Skeletal muscle cell (primary cell): ENCODE measurements at places on chromosomes 12 and 14.

- DNase-seq = no peak
Observed at GRCh38 chr12:22881878-22882385, 257.0 kb downstream of the ETNK1 start.

- no peak for DNase-seq
Observed at GRCh38 chr14:35250319-35250718, 41.9 kb upstream of the PSMA6 start.

DNA sequence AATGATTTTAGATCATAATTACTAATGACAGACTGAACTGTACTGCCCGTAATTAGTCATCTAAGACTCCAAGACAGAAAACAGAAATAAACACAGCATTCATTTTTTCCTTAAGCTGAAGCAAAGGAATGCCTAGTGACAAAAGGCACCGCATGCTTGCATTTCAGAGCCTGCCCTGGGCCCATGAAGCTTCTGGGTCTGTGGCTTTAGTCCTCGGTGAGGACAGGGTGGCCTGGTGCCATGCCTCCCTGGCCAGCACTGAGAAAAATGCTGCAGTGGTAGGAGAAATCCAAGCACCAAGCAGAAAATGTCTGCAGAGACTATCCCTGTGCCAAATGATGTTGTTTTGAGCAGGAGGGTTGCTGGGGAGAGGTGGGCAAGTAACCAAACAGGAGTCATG is 171.6 kb downstream of the CALM1 start:
- DNase-seq = no peak

- DNase-seq = no peak
Observed at GRCh38 chr14:100083706-100084105, 18.5 kb downstream of the EVL start.

DNA sequence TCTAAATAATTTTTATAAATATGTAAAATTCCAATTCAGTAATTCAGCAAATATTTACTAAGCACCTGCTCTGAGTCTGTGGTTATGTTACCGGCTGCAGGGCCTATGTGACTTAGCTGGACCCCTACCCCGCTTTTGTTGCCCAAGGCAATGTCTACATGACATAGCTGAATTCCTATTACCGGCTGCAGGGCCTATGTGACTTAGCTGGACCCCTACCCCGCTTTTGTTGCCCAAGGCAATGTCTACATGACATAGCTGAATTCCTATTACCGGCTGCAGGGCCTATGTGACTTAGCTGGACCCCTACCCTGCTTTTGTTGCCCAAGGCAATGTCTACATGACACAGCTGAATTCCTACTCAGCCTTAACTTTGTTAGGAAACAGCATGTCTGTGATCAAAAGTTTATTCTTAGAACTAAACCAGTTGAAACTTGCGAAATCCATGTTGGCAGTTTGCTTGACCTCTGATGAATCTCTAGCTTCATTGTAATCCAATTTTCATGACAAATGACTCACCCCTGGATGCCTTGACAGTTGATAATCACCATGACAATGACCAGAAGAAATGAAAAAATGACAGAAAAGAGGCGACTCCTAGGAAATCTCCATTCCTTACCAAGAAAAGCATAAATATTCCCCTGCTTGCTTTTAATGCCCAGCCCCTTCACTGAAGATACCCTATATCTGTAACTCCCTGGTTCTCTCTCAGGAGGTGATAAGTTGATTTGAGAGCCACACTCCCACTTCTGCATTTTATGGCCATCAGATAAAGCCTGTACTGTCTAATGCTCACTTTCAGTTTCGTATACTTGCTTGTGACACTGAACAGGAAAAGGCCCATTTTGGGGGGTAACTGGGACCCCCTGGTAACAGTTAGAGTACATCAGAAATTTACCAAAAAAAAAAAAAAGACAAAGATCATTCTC is 148.4 kb upstream of the SYT10 start:
- DNase-seq = peak; percentile 76

DNA sequence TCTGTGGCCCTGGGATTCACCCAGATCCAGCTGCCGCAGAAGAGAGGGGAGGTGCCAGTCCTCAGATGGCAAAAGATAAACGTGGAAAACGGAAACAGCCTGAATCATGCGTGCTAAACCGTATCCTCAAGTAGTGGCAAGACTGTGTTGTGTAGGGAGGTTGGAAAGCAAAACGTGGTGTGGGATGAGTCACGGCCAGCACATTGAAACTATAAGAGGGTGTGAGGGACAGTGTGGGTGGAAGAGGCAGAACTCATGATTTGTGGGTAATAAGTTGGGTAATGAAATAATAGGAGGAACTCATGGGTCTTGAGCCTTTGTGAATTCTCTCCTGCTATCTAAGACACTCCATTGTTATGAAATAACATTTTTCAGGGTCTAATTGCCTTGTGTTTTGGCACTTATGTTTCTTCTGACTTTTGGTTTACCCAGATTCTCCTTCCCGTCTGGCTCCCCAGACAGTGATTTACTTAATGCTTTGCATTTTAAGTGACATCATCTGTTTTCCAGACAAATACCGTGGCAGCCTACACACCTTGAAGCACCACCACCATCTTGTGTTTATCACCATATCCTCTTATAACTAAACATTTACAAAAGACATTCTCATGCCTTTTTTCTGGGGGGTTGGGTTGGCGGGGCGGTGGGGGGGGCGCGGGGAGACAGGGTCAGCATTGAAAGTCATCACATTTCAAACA is 62.3 kb upstream of the PTCSC3 start:
- peak; percentile 34 for DNase-seq

DNA sequence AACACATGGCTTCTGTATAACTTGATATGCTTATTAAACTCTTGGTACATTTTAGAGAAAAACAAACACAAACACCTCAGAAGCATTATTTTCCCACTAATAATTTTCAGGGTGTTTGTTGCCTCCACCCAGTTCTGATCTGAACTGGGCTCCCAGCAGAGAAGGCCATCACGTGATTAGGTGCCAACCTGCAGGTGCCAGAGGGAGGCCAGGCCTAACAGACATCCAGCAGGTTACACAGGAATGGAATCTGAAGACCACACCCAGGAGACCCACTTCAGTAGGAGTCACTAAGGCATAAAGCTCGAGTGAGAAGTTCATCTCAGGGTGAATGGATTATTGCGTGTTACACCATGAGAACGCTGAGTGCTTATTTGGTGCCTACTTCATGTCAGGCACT is 8.9 kb downstream of the SLC6A12 start:
- no peak for DNase-seq

GRCh38 chr12:25734529-25735180 is 181.6 kb upstream of the LMNTD1 start:
- no peak for DNase-seq

DNA sequence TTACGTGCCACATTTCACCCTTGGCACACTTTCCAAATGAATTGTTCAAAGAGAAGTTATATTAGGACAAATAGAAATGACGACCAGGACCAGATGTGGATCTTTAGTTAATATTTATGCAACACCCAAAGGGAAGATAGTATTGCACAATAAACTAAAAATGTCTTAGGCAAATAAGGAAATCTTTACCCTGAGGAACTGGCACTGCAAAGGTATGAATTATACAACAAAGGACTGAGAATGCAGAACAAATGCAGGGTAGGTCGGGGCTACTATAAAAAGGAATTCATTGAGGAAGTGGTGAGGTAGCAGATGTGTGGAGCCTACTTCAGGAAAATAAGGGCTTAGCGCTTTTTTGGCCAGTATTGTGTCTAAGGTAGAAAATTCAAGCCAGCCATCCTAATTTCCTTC is 3.9 kb upstream of the TMTC2 start:
- DNase-seq = no peak

- no peak for DNase-seq
Observed at GRCh38 chr12:6042446-6042845, 82.0 kb downstream of the VWF start.

DNA sequence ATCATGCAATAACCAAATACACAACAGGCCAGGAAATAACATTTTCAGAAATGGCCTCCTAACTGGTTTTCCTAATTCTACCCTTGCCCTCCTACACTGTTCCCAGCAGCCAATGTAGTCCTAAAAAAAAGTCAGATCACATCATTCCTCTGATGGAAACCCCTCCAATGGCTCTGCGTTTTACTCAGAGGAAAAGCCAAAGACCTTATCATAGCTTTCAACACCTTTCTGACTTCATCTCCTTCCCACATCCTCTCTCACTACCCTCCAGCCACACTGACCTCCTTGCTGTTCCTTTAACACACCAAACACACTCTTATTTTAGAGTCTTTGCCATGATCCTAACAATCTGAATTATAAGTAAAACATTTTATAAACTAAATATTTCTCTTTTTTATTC is 1.1 kb downstream of the MED6 start:
- no peak for DNase-seq

DNA sequence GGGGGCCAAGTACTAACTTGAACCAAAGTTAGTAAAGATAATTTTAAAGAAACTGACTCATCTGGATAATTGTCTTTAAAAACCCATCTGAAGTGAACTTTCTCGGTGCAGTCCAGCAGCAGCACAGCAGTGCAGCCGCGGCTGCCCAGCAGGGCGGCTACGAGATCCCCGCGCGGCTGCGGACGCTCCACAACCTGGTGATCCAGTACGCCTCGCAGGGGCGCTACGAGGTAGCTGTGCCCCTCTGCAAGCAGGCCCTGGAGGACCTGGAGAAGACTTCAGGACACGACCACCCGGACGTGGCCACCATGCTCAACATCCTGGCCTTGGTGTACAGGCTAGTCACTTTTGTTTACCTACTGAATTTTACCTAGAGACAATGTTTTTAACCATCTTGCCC is 33.6 kb downstream of the KLC1 start:
- DNase-seq = no peak

DNA sequence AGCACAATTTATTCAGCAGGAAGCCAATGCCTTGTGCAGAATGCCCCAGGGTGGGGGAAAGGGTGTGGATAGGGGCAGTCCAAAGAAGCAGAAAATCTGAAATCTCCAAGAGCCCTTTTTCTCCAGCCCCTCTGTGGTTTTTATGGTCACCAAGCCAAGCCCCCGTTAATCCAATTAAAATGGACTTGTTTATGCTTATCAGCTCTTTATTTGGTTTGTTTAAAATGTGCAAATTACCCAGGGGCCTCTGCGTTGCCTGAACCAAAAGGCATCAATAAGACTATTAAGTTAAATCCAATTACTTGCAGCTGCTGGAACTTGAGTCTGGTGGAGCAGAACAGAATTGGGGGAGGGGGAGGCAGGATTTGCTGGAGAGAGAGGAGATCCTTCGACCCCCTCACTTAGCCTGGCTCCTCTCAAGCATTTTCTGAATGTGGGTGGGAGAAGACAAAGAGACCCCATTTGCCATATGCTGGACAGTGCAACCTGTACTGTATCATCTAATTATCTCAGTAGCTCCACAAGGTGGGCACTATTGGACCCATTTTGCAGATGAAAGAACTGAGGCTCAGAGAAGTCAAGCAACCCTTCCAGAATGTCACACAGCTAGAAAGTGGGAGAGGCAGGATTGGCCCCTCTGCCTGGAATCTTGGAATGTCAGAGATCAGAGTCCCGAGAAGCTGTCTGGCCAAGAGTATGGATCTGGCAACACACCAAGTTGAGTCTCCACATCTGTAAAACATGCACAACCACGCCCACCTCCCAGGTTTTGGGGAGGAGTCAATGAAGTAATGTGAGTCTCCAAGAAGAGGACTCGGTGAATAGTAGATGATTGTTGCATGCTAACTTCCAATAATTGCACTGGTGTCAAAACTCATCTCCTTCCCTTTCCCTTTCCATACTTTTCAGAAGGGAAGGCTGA is 66.9 kb downstream of the CMKLR1 start:
- no peak for DNase-seq

DNA sequence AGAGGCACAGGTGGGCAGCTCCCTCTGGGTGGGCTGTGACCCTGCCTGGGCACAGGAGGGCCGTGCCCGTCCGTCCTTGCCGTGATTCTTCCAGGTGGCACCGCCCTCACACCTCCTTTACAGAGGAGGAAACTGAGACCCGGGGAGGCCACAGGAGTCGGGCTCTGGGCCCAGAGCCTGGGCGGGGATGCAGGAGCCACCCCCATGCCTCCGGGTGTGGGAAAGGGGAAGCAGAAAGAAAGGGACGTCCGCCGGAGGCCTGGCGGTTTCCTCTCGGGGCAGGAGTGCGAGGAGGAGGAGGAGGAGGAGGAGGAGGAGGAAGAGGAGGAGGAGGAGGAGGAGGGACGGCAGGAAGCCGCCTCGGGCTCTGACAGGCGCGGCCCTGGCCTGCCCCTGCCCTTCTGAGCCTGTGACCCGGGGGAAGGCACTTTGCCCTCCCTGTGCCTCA is 23.0 kb downstream of the SH2B3 start:
- no peak for DNase-seq

DNA sequence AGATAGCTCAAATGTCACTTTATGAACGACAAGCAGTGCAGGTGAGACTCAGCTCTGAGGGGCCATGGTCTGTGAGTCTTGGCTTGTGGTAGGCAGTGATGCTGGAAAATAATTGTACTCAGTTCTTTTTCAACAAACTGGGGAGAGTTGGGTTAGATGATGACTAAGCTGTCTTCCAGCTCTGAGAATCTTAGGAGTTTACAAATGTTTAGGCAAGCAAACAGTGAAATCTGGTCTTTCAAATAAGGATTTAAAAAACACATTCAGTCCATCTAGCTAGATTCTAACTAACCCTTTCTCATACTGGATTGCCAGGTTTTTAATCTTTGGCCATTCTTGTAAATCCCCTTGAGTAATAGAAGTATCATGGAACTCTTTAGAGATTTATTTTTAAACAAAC is 3.4 kb downstream of the PHC1 start:
- DNase-seq = no peak

GRCh38 chr12:75852143-75852542 is 179.4 kb downstream of the PHLDA1 start:
- DNase-seq = peak; percentile 14

- DNase-seq = no peak
Observed at GRCh38 chr14:51750542-51750941, 98.8 kb downstream of the FRMD6 start.

GRCh38 chr12:111409780-111410430 is 4.2 kb downstream of the SH2B3 start:
- DNase-seq = peak; percentile 81

DNA sequence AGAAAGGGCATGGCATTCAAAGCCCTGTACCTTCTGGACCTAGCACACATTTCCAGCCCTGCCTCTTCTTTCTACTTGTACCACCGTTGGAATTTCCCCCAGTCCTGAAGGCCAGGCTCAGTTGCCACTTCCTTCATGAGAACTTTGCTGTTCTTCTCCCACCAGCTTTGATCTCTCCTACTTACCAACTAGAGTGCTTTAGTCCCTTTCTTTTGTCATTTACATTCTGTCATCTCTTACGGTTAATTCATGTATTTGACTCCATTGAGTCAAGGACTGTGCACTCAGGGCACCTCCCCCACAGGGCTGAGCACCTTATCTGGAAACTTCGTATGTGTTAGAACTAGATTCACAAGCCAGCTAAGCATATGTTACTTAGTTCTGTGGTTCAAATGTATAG is 26.3 kb downstream of the BICDL1 start:
- no peak for DNase-seq

DNA sequence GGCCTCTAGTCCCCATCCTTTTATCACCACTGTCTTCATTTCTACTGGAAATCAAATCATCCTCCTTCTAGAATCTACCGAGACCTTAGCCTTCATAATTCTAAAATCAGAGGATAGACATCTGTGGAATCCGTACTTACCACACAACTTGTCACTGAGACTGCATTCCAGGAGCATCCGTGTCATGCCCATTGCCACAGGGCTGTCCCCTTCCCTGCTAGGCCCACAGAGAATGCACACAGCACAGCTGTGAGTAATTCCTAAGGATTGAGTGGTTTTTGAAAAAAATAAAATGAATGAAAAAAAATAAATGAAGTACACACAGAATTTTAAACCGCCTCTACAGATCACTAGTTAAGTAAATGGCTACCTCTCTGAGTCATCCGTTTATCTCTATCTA is 21.0 kb upstream of the MAGOHB start:
- DNase-seq = peak; percentile 37
